OCI-M1 (cell line): ENCODE measurements at places on chromosomes 4 and X.
A peak's percentile ranks its signal among the peaks of the same experiment; 100 is the strongest.

- no peak for DNase-seq
These were observed 17.1 kb upstream of the CD40LG start for GRCh38 chrX:136630881-136631280.

GRCh38 chrX:50721764-50722521 lies 92.1 kb downstream of the SHROOM4 start:
- DNase-seq: no peak

GRCh38 chr4:156408749-156409148 lies 455.1 kb upstream of the CTSO start:
- DNase-seq: no peak

- no peak for DNase-seq
These were observed 20.0 kb upstream of the TMPRSS11A start for GRCh38 chr4:67983333-67983732.

GRCh38 chr4:473570-474457 lies 25.1 kb downstream of the ZNF721 start:
- DNase-seq: peak; percentile 99

DNA sequence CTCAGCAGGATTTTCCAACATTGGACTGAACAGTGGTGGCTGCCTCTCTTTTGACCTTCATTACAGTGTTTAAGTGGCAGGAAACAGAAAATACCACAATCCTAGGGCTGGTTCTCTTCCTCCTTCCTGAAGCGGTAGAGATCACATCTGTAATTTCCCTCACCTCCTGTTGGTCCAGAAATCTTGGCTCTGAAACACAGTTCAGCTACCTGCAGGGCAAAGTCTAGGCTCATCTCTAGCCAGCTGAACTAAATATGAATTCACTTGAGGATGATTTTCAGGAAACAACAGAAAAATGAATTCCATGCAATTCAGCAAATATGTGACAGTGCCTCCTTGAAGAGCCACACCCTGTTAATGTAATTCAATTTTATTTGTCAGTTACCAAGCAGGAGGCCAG lies 531.9 kb downstream of the INPP4B start:
- no peak for DNase-seq

DNA sequence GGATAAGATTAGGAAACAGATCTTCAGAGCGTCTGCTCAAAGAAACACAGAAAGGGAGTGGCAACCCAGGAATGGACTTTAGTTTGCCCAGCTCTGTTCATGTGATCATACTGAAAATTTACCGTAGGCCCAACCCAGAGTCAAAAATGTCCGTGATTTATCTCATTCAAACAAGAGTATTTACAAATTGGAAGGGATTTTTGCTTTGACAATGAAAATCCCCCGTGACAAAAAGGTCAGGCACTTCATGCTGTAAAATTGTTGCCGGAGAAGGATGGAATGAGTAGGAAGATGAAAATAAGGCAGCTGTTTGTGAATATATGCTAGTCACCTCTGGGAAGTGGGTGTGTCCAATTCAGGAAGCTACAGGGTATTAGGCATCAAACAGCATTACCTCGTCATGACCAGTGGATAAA lies 1.2 kb downstream of the SULT1B1 start:
- DNase-seq: no peak

GRCh38 chr4:56305390-56305789 lies 81.9 kb downstream of the AASDH start:
- DNase-seq: no peak

GRCh38 chr4:153518637-153519389 lies 52.7 kb downstream of the TMEM131L start:
- DNase-seq: peak; percentile 92

GRCh38 chr4:159735281-159736207 lies 632.7 kb downstream of the RAPGEF2 start:
- DNase-seq: no peak

- DNase-seq: peak; percentile 38
These were observed 43.2 kb upstream of the TMSB15B start for GRCh38 chrX:103919270-103919637.

GRCh38 chr4:25021216-25021615 lies 9.5 kb downstream of the LGI2 start:
- no peak for DNase-seq

DNA sequence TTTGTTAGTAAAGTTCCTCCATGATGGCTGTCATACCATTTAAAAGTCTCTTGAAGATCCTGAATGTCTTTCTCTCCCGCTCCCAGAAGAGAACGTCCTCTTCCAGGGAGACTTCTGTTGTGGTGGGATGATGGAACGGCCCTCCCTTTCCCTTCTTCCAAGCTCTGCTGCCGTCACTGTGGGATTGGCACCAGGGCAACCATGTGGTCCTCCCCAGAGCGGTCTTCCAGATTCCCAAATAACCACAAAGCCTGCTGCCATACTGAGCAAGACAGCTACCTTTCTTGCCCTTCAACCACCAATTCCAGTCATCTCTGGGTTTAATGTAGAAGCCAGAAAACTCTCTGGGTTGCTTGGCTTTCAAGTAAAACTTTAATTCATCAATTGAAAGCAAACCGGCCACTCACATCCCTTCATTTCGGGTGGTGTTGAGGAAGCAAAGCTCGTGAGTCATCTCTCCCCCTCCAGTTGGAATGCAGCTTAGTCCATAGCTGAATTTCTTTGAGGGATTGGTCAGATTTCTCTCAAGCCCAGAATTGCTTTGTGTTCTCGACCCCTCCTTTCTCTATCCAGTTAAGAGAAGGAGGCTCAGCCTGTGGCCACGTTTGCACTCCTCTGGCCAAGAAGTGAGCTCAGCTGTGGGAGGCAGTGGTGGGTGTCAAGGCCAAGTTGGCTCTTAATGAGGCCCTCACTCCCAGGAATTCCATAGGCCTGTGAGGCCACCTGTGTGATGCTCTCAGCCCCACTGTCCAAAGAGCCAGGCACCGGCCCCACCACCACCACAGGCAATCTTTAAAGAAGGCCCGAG lies 36.9 kb downstream of the FHDC1 start:
- no peak for DNase-seq

DNA sequence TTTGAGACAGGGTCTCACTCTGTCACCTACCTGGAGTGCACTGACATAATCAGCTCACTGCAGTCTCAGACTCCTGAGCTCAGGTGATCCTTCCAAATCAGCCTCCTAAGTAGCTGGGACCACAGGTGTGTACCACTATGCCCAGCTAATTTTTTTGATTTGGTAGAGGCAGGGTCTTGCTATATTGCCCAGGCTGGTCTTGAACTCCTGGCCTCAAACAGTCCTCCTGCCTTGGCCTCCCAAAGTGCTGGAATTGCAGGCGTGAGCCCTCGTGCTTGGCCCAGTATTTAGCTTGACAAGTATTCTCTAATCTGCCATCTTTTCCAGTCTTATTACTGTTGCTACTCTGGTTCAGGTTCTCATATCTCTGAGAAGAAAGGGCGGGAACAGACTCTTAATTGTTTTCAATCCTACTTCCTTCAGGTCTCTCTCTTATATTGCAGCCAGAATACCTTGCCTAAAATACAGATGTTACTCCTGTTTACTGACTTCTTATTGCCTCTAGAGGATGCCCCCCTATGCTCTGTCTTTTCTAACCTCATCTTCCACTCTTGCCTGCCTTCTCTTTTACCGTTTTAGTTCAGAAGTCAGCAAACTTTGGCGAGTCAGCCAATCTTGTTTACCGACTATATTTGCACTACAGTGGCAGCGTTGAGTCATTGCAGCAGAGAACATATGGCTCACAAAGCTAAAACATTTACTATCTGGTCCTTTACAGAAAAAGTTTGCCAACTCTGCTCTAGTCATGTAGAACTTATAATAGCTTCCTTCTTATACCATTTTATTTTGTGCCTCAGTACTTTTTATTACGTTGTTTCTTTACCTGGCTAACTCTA lies 19.0 kb downstream of the MRPL1 start:
- no peak for DNase-seq

DNA sequence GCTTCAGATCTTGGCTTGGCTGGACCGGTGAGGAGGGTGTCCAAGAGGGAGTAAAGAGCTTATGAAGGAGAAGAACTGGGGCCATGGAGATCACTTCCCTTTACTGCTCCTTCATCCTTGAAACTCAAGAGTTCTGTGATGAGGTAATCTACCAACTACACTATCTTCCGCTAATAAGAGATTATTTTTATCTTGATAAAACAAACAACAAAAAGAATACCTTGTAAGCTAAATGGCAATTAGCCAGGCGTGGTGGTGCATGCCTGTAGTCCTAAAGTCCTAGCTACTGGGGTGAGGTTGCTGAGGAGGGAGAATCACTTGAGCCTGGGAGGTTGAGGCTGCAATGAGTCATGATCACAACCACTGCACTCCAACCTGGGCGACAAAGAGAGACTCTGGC lies 47.4 kb downstream of the HAUS3 start:
- DNase-seq: no peak

DNA sequence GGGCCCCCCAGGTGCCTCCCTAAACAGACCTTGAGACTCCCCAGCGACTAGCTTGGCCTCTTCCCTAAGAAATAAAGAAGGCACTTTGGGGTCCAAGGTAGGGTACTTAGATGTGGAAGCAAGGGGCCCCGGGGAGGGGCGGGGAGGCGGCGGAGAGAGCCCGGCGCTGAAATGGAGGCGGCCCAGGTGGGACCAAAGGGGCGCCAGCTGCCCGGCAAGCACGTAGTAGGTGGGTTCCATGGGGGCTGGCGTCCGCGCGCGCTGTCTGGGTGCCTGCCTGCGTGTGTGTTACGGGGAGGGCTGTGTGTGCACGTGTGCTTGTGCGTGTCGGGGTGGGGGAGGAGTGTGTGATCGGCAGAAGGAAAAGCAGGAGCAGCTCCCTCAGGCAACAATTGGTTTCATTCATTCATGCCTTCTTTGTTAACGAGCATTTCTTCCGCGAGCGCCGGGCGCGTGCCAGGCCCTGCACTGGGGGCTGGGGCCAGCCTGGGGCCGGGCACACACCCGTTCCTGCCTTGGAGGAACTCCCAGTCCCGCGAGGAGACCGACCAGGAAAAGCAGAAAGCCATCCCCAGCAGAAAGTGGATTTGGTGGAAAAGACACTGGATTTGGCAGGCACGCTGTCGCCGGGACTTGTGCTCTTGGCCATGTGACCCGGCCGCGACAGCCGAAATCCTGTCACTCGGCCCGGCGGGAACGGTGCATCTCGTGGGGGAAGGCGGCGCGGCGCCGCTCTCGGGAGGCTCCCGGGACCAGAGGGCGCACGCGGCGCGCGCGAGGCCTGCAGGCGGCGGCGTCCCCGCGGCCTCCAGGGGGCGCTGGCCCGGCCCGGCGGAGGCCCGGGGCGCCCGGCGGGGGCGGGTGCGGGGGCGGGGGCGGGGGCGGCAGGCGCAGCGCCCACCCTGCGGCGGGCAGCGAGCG lies 3.3 kb upstream of the DUSP9 start:
- DNase-seq: no peak

- DNase-seq: no peak
These were observed 108.9 kb upstream of the NHS start for GRCh38 chrX:17266136-17266535.

DNA sequence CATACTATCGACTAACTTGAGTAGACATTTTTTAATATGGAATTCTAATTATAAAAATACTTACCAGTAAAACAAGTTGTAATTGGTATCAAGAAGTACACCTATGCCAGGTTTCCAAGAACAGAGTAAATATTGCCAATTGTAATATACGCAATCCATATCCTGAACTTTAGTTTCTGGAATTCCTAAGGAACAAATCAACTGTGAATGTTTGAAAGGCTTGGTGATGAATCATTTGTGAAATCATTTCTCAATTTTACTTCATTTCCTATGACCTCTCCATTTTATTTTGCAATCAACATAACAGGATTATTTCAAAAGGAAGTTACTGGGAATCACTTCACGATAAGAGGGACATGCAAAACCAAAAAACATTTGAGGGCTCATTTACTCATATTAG lies 3.7 kb downstream of the IL13RA2 start:
- no peak for DNase-seq

GRCh38 chr4:93444860-93445259 lies 383.7 kb upstream of the ATOH1 start:
- peak; percentile 17 for DNase-seq

DNA sequence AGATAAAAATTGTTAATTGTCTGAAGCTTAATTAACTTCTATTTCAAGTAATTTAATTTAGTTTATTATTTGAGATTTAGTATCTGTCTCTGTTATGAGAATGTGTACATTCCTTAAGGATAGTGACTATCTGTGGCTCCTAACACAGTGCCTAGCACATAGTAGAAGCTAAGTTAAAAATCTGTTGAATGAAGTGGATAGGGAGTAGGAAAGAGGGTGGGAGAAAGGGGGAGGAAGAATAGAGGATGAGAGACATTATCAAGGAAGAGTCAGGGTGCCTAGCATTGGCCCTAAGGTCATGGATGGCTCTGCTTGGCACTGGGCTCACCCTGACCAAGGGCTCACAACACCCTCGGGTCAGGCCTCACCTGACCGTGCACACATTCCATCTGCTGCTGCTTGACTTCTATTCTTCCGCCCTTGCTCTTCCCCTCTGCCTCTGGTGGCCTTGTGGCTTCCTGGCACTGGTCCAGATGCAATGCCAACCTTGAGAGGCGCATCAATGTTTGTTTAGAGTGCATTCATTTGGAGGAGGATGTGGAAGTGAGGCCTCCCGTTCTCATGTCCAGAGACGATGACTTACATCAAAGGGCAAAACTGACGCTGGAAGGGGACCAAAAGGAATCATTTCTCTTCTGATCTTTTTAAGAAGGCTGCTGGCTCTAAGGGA lies 42.3 kb downstream of the TRIM2 start:
- no peak for DNase-seq

GRCh38 chr4:71872221-71872620 lies 88.3 kb upstream of the GC start:
- DNase-seq: no peak

DNA sequence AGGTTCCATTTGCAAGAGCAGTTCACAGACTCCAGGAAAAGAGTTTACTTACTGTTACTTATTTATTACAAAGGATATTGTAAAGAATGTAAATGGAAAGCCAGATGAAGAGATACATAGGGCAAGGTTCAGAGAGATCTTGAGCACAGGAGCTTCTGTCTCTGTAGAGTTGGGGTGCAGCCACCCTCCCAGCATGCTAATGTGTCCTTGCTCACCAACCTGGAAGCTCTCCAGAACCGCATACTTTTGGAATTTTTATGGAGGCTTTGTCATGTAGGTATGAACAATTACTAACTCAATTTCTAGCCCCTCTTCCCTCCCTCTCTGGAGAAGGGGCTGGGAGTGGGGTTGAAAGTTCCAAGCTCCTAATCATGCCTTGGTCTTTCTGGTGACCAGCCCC lies 857.2 kb downstream of the RPA4 start:
- DNase-seq: no peak

- DNase-seq: no peak
These were observed 29.1 kb downstream of the ARHGEF9 start for GRCh38 chrX:63755892-63756291.

DNA sequence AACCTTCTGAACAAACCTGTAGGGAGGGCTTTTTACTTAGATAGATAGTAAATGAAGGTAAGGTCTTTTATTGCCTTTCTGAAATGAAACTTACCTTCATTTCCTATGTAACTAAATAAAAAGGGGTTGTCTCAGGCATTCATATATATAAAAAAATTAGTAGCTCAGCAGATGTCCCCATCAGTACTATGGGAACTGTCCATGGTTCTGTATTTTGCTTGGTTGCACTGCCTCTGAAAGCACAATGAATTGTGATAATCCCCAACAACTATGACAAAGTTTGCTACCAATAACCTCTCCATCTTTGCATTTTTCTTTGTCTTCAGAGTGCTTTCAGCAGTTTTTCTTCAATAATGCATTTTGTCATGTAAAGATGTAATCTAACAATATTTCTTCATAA lies 222.4 kb downstream of the SLIT2 start:
- peak; percentile 40 for DNase-seq
